ENCODE measurements at places on chromosomes 7 and 10.

GRCh38 chr7:37353949-37354655 lies 94.6 kb downstream of the ELMO1 start:
- DNase-seq = no peak

GRCh38 chr10:95297402-95297801 lies 6.6 kb upstream of the PDLIM1 start:
- no peak for DNase-seq

DNA sequence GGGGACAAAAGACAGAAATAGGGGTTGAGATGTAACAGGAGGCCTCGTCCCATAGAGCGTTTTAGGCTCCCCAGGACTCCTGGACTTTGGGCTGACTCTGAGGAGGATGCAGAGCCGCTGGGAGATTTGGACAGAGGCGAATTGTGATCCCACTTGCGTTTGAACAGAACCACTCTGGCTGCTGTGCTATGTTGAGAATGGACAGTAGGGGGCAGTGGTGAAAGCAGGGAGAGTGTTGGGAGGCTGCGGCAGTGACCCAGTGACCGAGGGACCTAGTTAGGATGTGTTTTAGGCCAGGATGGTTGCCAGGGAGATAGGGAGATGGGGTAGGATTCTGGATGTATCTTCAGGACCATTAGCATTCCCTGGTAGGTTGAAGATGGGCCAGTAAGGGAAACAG lies 271.6 kb downstream of the CCDC3 start:
- no peak for DNase-seq

DNA sequence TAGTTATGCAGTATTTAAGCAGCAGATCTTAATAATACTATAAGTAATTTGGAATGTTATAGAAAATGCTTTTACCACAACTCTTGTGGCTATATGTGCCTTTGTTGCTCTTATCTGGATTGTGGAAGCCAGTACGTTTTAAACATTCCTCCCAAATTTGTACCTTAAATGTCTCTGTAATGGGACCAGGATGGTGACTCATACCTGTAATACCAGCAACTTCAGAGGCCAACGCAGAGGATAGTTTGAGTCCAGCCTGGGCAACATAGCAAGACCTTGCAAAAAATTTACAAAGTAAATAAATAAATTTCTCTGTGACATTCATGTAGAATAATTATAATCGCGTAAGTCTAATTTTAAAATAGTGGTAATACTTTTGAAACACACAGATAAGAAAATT lies 283.1 kb downstream of the POM121L12 start:
- no peak for DNase-seq

GRCh38 chr7:73623798-73624668 lies at the start of gene MLXIPL:
Gene MLXIPL (minus strand): TSS chr7:73624522. CDS start chr7:73624492, 30 bp downstream.
- DNase-seq = peak; percentile 46

DNA sequence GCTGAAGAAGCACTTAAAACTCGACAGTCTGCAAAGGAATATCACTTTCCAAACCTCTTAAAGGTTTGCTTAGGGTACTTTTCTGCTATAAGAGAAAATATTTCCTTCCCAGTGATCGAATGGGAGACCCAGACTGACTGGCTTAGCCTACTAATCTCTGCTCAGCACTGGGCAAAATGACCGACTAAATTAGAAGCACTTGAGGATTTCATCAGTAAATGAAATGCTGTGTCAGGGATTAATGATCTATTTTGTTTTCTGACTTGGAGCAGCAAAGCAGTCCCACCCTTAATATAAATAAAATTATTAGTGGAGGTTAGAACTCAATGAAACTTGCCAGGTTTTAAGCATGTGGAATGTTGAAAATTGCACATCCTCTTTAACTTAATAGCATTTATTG lies 411.6 kb downstream of the NEBL start:
- DNase-seq = no peak

DNA sequence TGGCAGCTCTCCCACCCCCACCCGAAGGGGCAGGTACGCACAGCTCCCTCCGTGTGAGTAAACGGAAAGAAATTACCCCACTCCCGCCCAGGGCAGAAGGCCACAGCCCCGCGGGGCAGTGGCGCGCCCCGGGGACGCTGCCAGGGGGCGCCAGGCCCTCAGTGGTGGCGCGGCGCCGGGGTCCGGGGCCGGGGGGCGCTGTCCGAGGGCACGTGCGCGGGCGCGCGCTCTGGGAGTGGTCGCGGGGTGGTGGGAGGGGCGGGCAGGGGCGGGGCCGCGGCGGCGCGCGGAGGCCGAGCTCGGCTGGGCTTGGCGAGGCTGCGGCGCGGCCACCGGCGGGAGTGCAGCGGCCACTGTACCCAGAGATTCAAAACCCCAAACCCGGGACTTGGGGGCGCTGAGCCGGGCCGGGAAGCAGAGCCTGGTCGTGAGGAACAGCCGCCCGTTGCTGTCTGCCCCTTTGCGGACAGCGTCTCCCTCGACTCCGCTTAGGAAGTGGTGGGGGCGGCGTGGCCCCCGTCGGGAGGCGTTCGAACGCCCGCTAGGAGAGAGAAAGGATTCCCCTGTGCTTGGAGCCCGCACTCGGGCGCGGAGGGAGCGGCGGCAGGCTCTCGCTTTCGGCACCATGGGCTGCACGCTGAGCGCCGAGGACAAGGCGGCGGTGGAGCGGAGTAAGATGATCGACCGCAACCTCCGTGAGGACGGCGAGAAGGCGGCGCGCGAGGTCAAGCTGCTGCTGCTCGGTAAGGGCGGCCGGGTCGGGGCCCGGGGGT lies at the start of gene GNAI1:
GNAI1 (plus strand) TSS at position 296 of the 773 bp plus-strand sequence; CDS start at position 626, 330 bp downstream.
- peak; percentile 88 for DNase-seq

GRCh38 chr10:86100581-86101061 lies 266.0 kb downstream of the GRID1 start:
- peak; percentile 5 for DNase-seq

- DNase-seq = no peak
These were observed 60.6 kb downstream of the DNAH11 start for GRCh38 chr7:21603462-21603861.

DNA sequence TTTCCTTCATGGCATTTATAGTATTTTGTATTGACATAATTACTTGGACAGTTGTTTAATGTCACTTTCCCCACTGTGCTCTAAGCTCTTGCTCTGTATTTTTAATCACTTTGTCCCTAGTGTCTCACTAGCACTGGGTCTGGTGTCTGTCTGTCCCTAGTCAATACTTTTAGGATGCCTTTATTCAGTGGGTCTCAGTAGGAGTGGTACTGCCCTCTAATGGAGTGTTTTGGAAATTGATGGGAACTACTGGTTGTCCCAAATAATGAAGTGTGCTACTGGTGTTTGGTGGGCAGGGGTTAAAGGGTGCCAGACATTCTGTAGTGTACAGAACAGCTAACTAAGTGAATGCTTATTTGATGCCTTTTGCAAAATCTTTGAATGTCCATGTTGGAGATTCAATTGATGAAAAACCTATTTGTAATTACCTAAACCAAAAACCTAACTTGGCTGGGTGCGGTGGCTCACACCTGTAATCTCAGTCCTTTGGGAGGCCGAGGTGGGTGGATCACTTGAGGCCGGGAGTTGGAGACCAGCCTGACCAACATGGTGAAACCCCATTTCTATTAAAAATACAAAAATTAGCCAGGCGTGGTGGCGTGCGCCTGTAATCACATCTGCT lies 33.3 kb downstream of the CDK14 start:
- peak; percentile 77 for DNase-seq

- DNase-seq = peak; percentile 79
These were observed 55.5 kb upstream of the LOXL4 start for GRCh38 chr10:98323221-98324164.

DNA sequence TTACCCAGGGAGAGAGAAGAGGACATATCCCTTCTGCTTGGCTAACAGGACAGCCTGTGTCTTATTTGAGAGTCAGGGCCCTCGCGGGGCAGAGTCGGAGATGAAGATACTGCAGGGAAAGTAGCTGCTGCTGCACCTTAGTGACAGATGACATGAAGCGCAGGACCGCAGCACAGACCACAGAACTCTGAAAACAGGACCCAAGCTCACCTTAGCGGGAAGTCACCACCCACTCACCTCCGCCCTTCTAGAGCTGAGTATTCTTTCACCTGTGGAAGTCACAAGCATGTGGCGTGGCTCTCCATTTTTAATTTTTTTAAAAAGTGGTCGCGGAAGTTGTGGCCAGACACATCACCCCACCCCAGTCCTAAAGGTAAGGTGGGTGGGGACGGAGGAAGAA lies 191.4 kb downstream of the FAM107B start:
- no peak for DNase-seq

GRCh38 chr10:74548676-74549075 lies 277.7 kb upstream of the KAT6B start:
- no peak for DNase-seq

- no peak for DNase-seq
These were observed 3.6 kb upstream of the EVX1 start for GRCh38 chr7:27238979-27239386.

DNA sequence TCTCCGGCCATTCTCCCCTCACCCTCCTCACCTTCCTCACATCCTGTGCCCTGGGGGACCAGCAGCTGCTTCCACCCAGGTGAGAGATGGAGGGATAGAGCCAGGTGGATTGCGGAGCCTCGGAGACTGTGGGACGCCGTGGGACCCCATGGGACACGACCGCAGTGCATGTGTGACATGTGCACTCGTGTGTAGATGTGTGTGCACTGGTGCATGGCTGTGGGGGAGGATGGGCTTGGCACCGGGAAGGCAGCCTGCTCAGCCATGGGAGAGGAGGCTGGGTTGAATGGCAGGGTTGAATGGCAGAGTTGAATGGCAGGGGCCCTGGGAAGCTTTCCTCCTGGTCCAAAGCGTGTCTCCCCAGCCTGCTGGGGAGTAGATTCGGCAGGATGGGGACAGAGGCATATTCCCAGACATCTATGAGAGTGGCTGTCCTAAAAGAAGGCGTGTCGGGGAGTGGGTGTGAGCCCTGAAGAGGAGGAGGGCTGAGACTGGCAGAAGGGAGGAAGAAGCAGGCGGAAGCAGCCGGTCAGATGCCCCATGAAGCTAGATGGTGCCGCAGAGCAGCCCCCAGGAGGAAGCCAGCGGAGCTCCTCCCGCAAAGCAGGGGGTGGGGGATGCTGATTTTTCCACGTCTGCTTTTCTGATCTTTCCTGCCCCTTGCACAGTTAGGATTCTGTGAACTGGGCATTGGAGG lies 815 bp downstream of the GIMAP8 start:
- DNase-seq = no peak

DNA sequence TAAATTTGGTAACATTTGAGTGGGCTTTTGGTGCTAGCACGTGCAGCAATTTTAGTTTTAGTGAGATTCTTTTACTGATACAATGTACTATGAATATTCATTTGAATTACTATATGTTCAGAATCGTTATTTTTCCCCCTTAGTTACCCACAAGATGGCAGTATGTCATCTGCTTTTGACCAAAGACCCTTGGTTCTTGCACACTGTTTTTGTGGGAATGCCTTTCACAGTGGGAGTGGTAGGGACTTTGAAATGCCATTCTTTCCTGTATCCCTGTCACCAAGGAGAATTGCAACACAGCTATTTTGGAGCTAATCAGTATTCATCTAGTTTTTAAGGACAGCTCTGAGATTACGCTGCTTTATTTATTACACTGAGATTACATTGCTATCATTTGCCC lies 40.6 kb downstream of the SEC23IP start:
- peak; percentile 18 for DNase-seq

GRCh38 chr7:130021105-130021834 lies 29.9 kb downstream of the ZC3HC1 start:
- no peak for DNase-seq

- DNase-seq = peak; percentile 7
These were observed 70.6 kb downstream of the FGFR2 start for GRCh38 chr10:121527690-121528089.

DNA sequence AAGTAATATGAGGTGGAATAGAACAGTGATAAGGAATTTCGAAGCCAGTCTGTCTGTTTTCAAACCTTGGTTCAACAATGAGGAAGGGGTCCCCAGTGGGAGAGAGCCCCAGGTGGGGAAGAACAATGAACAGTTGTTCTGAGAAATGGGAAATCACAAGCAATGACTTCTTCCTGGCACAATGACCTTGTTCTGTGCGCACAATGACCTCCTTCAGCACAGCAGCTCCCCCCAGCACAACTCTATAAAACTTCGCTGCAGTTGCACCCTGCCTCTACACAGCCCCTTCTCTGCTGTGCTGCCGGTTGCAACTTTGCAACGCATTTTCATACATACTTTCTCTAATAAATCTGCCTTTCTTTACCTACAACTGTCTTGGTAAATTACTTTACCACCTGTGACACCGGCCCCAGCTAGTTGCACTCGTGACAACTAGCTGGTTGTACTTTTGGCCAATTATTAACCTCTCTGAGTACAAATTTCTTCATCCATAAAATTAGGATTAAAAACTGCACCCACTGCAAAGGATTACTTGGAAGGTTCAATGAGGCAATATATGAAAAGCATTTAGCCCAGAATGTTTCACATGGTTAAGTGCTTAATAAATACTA lies 40.5 kb downstream of the ASB4 start:
- no peak for DNase-seq

DNA sequence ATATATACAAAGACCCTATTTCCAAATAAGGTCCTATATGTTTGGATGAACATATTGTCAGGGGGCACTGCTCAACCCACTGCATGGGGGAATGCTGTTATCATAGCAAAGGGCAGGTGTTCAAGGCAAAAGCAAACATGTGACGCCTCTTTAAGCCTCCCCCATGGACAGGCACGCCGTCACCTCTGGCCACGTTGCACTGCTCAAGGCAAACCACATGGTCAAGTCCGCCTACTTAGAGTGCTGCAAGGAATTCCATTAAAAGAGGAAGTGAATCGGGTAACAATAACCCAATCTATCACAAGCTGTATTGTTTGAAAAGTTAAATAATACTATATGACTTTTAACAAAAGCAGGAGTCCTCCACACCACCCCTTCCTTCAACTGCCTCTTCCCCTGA lies 8.8 kb upstream of the CALD1 start:
- no peak for DNase-seq

- DNase-seq = no peak
These were observed 190.4 kb upstream of the YAE1 start for GRCh38 chr7:39375874-39376190.

DNA sequence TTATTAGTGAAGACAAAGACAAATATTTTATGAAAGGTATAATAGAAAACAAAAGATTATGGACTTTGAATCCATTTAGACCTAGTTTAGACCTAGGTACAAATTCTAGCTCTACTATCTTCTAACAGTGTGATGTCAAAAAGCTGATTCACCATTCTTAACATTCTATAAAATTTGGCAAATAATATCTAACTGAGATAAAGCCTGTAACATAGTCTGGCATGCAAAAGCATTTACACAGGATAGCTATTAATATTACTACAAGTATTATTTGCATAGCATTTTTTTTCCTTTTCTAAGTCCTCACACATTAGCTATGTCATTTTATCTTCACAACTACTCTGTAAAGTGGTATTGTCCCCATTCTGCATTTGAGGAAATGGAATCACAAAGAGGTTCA lies 179.6 kb upstream of the LRRTM3 start:
- DNase-seq = peak; percentile 11

DNA sequence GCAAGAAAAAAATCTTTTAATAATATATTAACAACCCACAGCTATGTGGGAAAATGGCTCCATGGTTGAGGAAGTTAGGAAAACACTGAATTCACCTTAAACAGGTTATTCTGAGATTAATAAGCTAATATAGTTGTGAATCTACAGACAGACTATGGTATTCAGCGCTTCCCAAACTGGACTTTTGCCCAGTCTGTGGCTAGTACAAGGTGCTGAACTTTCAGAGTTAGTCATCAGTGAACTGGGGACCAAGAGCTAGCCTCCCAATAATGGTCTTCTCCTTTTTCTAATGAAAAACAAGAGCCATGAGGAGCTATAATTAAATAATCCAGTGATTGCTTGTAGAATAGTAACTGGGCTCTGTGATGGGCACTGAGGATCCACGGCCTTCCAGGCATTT lies 65.3 kb downstream of the FRMPD2 start:
- DNase-seq = peak; percentile 17

- DNase-seq = peak; percentile 53
These were observed 13.6 kb downstream of the VPS50 start for GRCh38 chr7:93245525-93246432.

- DNase-seq = no peak
These were observed 31.5 kb upstream of the GRB10 start for GRCh38 chr7:50814166-50814565.

Data from cardiac fibroblast (primary cell).